ENCODE measurements at places on chromosomes 12 and 14.

DNA sequence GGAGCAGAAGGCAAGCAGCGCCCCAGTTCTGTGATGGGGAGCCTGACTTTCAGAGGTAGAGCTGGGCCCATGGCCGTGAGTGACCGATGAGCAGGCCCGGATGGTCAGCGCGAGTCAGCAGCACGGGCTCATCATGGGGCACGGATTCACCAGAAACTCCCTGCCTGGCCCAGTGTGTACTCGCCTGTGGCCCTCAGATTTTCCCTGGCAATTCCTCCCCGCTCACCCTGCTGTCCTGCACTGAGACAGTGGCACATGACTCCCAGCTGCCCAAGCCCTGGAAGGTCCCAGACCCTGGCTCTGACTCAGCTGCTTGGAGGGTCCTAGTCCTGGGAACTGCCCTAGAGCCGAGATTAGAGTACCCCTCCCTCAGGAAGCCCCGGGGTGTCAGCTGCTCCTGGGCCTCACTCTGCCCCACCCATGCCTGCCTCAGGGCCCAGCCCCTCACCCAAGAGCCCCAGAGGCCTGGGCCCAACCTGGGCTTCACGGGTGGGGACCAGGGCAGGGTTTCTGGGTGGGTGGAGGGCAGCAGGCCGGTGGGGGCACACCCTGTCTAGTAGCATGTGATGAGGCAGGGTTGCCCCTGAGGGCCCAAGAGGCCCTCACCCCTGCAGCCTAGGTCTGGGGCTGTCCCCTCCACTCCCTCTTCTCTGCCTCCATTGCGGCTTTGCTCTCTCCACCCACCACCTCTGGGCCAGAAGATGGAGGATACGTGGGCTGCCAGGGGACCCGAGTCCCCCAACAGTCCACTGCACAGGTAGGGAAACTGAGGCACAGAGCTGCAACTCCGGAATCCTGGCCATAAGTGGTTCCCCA lies 8.4 kb downstream of the TRMT61A start:
- no peak for DNase-seq

DNA sequence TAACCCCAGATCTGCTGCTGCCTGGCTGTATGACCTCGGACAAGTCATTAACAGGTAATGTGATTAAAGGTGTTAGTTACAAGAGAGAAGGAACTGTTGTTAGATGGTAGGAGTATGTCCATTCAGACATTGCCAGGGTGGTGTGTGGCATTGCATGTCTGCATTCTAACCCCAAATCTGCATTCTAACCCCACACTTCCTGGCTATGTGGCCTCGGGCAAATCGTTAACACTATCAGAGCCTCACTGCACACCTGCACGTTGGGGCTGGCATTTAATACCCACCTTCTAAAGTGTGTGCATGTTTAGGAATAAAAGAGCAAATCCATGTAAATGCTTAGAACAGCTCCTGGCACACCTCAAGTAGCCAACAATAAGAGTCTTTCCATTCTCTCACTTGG lies 46.4 kb downstream of the CHST11 start:
- no peak for DNase-seq

DNA sequence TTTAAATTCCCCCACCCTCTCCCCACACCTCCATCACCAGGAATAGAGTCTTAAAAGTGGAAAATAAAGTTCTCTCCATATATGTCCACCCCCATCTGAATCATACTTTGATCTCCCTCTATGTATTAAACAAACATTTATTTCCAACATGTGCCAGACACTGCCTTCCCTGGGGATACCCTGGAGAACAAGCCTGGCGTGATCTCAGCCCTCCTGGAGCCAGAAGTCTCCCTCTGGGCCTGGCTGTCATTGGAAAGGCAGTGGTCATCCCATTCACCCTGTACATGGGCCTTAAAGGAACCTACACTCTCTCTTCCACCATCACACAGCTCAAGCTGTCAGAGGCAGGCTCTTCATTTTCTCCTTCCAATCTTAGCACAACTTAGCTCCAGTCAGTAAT lies 143.6 kb downstream of the EMP1 start:
- DNase-seq = no peak

- no peak for DNase-seq
These were observed 6.6 kb downstream of the MYH7 start for GRCh38 chr14:23428686-23429495.

Measured in DMS79 treated with DMSO at 0.1 percent for 48 hours (cell line).